ENCODE measurements at places on chromosomes 7 and 10. TPM values are rescaled to one million over a fixed set of nuclear protein-coding genes. Genes with fewer than 3 reads are reported as not detected.
A peak's percentile ranks its signal among the peaks of the same experiment; 100 is the strongest.

GRCh38 chr10:80523773-80524172 is 13.9 kb upstream of the SH2D4B start:
- no peak for DNase-seq

PNLIPRP3 gene
- polyA plus RNA-seq = 0.46 TPM

DNA sequence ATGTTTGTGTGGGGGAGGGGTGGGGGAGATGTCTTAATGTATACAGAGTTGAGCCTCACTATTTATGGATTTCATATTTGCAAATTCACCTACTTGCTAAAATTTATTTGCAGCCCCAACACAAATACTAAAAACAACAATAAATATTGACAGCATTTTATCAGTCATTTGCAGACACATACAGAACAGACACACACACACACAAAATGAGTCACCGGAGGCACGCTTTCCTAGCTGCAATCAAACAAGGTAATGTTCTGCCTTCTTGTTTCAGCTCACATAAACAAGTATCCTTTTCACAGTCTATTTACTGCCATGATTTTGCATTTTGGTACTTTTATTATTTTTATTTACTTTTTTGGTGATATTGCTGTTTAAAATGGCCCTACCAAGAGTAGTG is 88.5 kb downstream of the IPMK start:
- DNase-seq = no peak

DNA sequence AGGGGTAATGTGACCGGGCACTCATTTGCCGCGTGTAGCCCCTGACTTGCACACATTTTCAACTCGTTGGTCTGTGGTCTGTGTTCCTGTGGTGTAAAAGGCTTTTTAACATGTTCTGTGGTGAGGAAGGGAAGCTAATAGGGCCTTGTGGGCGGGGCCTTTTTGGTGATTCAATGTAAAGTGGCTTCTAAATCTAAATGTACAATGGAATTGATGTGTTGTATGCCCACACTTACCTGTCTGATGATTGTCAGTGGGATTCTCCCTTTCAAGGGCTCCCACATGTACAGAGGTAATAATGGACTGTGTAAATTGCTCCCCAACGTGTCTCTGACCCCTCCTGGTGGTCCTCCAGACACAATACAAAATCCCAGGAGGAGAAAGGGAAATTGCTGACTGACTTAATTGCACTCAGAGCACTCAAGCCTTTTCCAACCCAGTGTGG is 43.1 kb upstream of the GATAD1 start:
- DNase-seq = no peak

DNA sequence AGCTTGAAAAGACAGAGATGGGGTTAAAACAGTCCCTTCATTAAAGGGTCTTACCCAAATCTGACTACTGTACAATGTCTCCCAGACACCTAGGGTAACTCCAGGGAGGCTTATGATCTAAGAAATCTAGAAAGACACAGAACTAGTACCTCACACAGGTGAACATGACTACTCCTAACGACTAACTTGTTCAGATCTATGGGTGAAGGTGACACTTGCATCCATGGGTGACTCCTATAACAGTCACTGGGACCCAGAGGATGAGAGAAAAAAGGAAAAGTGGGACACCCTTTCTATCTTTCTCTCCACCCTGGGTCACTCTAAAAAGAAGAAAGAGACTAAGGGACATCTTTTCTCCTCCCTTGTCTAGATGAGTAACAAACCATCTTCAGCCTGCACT is 19.2 kb downstream of the AKR1C8 start:
- no peak for DNase-seq

- DNase-seq = no peak
Observed at GRCh38 chr10:86946213-86947155, 10.9 kb downstream of the MMRN2 start.

GRCh38 chr10:103244666-103245271 is 918 bp upstream of the RPEL1 start:
- DNase-seq = peak; percentile 84

FKBP6 gene
- polyA plus RNA-seq = 0.17 TPM

ELFN1 gene
- 5.5 TPM for polyA plus RNA-seq

- DNase-seq = no peak
Observed at GRCh38 chr10:75922435-75922834, 491.0 kb downstream of the LRMDA start.

DNA sequence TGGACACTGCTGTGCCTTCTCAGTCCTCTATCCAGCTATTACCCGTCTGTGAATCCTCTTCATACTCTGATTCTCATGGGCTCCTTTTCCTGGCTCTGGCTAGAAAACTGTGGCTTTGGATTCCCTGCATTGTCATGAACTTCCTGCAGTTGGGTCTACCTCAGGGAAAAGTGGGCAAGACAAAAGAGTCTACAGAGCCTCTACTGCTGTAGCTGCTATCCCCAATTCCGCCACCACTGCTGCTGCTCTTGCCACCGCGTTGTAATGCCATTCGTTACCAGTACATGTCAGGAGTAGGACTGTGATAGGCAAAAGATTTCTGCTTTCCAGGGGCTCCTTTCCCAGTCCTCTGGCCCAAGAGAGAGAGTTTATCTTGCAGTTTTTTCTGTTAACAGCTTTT is 23.9 kb upstream of the PPP1R17 start:
- no peak for DNase-seq

- DNase-seq = no peak
Observed at GRCh38 chr7:8131694-8132605, 130.0 kb downstream of the ICA1 start.
